Hepatic stellate cell (primary cell): ENCODE measurements at places on chromosomes 7 and 10.

DNA sequence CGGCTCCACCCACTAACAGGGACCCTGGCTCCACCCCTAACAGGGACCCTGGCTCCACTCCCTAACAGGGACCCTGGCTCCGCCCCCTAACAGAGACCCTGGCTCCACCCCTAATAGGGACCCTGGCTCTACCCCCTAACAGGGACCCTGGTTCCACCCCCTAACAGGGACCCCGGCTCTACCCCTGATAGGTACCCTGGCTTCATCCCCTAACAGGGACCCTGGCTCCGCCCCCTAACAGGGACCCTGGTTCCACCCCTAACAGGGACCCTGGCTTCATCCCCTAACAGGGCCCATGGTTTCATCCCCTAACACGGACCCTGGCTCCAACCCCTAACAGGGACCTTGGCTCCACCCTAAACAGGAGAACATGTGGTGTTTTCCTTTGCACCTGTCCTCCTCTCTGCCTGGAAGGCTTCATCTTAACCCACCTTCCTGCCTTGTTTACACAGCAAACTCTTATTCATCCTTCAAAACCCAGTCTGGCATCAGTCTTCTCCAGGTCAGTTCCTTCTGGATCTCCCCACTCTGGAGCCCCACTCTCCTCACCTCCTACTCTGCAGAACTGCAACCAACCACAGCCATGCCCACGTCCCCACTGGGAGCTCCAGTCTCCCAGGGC lies 58.0 kb downstream of the CHST15 start:
- DNase-seq = no peak

DNA sequence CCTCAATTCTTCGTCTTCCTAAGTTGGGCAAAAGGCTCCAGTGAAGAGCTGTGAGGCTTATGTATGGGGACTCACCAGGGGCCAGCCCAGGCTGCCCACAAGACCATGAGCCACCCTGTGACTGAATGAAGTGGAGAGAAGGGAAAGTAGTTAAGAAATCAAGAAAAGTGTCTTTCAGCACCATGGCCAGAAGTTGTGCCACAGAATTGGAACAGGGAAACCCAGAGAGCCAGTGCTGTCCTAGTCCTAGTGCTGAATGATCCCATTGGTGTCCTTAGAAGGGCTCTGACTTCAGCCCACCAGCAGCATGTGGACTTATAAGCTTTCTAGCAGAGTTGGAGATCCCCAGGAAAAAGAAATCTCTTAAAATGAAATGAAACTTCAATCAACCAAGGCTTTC lies 37.0 kb upstream of the CCSER2 start:
- peak; percentile 51 for DNase-seq

GRCh38 chr10:44369296-44369695 lies 15.6 kb downstream of the CXCL12 start:
- no peak for DNase-seq

GRCh38 chr10:88433565-88434186 lies 149.4 kb downstream of the RNLS start:
- DNase-seq = no peak

DNA sequence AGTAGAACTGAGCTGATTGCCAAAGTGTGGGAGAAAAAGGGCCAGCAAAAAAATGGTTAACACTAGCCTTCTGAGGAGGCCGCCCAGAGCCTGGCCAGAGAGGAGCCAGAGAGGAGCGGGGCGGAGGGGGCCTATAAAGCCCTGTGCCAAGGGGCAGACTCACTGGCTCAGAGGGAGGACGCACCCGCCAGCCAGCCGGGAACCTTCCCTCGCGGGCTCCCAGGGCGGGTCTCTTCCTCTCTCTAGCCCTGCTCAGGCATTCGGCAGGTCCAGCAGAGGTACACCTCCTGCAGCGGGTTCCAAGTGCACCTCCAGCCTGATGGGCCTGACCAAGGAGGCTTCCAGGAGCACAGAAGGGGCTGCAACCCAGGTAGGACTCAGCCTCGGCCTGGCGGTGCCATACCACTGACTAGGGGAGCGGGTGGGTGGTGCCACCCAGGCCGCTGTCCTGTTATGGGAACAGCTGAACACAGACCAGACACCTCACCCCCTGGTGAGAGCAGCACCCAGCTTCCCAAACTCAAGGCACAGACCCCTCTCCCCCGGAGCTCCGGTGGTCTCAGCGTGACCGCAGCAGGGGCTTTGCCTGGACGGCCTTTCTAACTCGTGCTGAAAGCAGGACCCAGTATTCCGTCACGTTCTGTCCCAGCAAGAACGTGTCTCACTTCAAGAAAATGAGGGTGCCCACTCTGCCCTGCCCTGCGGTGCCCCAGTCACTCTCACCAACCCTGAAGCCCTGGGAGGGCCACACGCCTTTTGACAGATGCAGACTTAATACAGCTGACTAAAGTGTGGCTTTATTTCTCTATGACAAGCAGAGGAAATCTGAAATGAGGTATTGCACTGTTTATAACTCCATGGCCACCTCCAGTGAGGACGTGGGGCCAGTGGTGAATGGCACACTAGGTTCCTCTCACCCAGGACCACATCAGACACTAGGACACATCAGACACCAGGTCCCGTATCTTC lies at the start of gene GPER1:
Gene GPER1, plus strand, starts transcription at position 162 of the 969 bp plus-strand sequence. CDS start 3,616 bp downstream, outside the sequence.
- DNase-seq = peak; percentile 60

DNA sequence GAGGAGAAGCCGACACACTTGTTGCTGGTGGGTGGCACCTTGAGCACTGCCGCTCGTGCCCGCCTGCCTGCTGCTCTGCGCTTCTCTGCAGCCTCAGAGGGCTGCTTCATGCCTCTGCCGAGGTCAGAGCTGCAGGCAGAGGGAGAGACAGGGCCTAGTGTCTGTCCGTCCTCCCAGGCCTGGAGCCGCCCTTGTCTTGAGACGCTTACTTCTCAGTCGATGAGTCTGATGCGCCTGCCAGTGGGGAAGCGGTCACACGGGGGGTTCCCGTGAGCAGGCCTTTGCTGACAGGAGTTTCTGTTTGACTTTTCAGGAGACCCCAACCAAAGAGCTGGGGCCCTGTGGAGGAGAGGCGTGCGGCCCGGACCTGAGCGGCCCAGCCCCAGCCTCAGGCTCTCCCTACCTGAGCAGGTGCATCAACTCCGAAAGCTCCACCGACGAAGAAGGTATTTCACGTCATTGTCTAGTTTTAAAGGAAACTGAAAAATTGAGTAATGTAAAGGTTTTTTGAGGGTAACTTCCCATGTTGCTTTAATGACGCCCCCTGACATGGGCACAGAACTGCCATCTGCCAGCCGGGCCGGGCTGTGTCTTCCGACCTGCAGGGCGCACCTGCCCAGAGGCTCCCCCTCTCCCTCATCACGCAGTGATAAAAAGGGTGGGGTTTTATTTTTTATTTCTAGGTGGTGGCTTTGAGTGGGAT lies 7.8 kb upstream of the BHLHA15 start:
- DNase-seq = no peak

- DNase-seq = no peak
Measured at GRCh38 chr10:11601670-11602069, 9.8 kb downstream of the USP6NL start.

DNA sequence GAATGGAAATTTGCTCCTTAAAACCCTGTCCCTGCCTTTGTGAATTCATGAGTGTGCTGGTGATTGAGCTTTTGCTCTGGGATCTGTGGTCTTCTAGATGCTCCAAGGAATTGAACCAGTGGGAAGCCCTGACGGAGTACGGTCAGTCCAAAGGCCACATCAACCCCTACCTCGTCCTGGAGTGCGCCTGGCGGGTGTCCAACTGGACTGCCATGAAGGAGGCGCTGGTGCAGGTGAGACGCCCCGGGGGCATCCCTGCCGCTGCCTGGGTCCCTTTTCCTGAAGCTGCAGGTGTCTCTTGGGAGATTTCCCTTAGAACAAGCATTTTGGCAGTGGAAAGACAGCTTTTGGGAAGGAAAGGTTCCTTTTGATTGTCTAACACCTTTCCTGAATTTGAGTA lies 100.3 kb downstream of the TRRAP start:
- DNase-seq = no peak

- DNase-seq = peak; percentile 35
Measured at GRCh38 chr7:67625257-67625737, 628.7 kb downstream of the TYW1 start.

GRCh38 chr10:78894841-78895195 lies 173.9 kb upstream of the ZMIZ1 start:
- no peak for DNase-seq

DNA sequence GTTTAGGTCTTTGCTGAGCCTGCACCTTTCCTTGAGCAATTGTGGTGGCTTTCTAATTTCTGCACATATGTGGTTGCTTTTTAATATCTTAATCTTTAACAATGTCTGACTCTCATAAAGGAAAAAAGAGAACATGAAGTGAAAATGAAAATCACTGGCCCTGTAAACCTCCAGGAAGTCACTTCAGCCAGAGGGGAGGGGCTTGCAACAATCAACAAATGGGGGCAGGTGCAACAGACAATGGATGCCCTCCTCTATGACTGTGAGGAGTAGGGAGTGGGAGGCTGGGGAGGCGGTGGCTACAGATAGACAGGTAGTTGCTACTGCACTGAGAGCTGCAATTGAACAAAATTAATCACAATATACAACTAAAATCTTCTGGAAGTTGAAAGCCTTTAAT lies 1377.4 kb downstream of the XPNPEP1 start:
- no peak for DNase-seq
